Smooth muscle cell of trachea (primary cell): ENCODE measurements at places on chromosomes 6 and 20. TPM values are rescaled to one million over a fixed set of nuclear protein-coding genes. Genes with fewer than 3 reads are reported as not detected.

SYNDIG1 gene
- 0.17 TPM in 1 of 2 replicates, not detected in the other for total RNA-seq

PRL gene
- total RNA-seq, result not detected in 2 replicates

HLA-G gene
- total RNA-seq, result 0.17 TPM in 1 of 2 replicates, not detected in the other

RNASET2 gene
- 19.6 and 57.4 TPM in 2 replicates for total RNA-seq

DDX43 gene
- total RNA-seq, result 0.33 and 1.6 TPM in 2 replicates

TMC2 gene
- total RNA-seq, result not detected in 2 replicates

MRAP2 gene
- total RNA-seq, result 0.50 and 1.7 TPM in 2 replicates

EFCAB8 gene
- 0.44 TPM in 1 of 2 replicates, not detected in the other for total RNA-seq

VGLL2 gene
- not detected in 2 replicates for total RNA-seq

OR12D3 gene
- not detected in 2 replicates for total RNA-seq

SLC52A3 gene
- not detected in 2 replicates for total RNA-seq

BCAS1 gene
- under 0.01 TPM in 2 replicates for total RNA-seq

CDH4 gene
- 2.0 and 2.3 TPM in 2 replicates for total RNA-seq

BPI gene
- under 0.01 TPM in 1 of 2 replicates, not detected in the other for total RNA-seq

JPH2 gene
- total RNA-seq, result under 0.01 and 0.50 TPM in 2 replicates

TNNC2 gene
- 1.0 and 2.2 TPM in 2 replicates for total RNA-seq

UNC93A gene
- not detected in 2 replicates for total RNA-seq

LHFPL5 gene
- total RNA-seq, result not detected in 2 replicates

HCRTR2 gene
- total RNA-seq, result not detected in 2 replicates

KCNS1 gene
- total RNA-seq, result 0.29 and 2.5 TPM in 2 replicates

FOXP4 gene
- total RNA-seq, result 1.3 and 3.3 TPM in 2 replicates

KIF6 gene
- total RNA-seq, result under 0.01 and 0.44 TPM in 2 replicates

XKR7 gene
- under 0.01 TPM in 1 of 2 replicates, not detected in the other for total RNA-seq

KIAA1755 gene
- total RNA-seq, result 4.1 and 4.3 TPM in 2 replicates

PRDM13 gene
- total RNA-seq, result not detected in 2 replicates

GABRR1 gene
- not detected in 2 replicates for total RNA-seq

NPEPL1 gene
- 23.0 and 27.6 TPM in 2 replicates for total RNA-seq

TAGAP gene
- total RNA-seq, result not detected in 2 replicates

ADGB gene
- not detected in 2 replicates for total RNA-seq

BTN1A1 gene
- total RNA-seq, result not detected in 2 replicates

CALHM4 gene
- total RNA-seq, result not detected in 2 replicates

MAFB gene
- 1.0 and 3.3 TPM in 2 replicates for total RNA-seq

FOXS1 gene
- not detected in 2 replicates for total RNA-seq

HTR1B gene
- total RNA-seq, result 0.15 and 0.17 TPM in 2 replicates

BTNL2 gene
- not detected in 2 replicates for total RNA-seq

HLA-DPB1 gene
- 1.8 and 10.0 TPM in 2 replicates for total RNA-seq

LRFN2 gene
- total RNA-seq, result not detected in 2 replicates

BACH2 gene
- total RNA-seq, result 0.87 and 1.2 TPM in 2 replicates

ECI2 gene
- total RNA-seq, result 116 and 166 TPM in 2 replicates

MACROD2 gene
- total RNA-seq, result 0.50 and 1.5 TPM in 2 replicates

APOM gene
- total RNA-seq, result 1.0 and 1.3 TPM in 2 replicates

CNR1 gene
- total RNA-seq, result not detected in 2 replicates

PRKN gene
- total RNA-seq, result 4.1 and 7.4 TPM in 2 replicates

RBM24 gene
- 0.29 and 2.3 TPM in 2 replicates for total RNA-seq

LAMP5 gene
- total RNA-seq, result 0.15 TPM in 1 of 2 replicates, not detected in the other

TMEM170B gene
- 0.87 and 1.3 TPM in 2 replicates for total RNA-seq

SLPI gene
- total RNA-seq, result 0.33 TPM in 1 of 2 replicates, not detected in the other

SYCP2 gene
- total RNA-seq, result 0.44 and 0.50 TPM in 2 replicates

PCSK2 gene
- total RNA-seq, result 0.17 TPM in 1 of 2 replicates, not detected in the other

HNF4A gene
- not detected in 2 replicates for total RNA-seq
